ENCODE measurements at places on chromosomes 16 and 17.

GRCh38 chr17:81075307-81075706 is 40.4 kb downstream of the BAIAP2 start:
- DNase-seq, result no peak

- peak; percentile 35 for DNase-seq
Observed at GRCh38 chr16:22372882-22373661, 1.3 kb downstream of the CDR2 start.

DNA sequence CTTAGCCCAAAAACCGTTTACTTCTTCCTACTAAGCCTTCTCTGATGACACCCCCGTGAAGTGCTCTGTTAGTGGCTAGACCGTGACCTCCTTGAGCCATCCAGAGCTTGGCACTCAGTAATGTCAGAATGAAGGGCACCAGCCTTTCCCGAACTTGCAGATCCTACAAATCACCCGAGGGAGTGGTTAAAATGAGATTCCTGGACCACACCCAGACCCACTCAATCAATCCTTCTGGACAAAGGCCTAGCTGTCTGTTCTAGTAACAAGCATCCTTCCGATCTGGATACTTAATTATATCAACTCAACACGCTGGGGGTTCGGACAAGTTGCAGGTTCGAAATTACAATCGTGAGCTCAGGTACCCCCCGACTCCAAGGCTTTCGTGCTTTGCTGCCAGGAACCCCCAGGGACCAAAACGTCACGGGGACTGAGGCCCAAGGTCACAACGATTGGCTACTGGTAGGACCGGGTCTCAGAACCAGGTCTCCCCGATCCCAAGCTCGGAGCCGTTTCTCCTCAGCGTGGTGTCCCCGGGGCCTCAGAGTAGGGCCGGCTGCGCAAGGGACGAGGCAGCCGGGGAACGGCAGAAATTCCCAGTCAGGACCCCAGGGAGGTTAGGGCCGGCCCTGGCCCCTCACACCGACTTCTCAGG is 527 bp downstream of the CIAPIN1 start:
- DNase-seq, result peak; percentile 35

GRCh38 chr17:45785480-45786193 is 1.5 kb downstream of the CRHR1 start:
- no peak for DNase-seq

DNA sequence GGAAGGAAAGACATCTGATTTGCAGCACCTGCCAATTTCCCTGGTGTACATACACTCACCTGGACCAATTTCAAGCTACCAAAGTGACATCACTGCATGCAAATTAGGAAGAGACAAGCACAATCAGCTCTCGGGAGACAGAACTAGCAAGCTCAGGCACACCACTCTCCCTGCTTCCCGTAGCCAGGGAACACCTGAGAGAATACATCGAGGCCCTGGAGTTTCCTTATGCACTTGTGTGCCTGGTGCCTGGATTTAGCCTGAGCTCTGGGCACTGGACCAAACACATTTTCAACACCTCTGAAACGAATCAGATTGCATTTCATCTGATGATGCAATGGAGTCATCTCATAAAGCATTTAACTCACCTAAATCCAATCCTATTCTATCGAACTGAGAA is 110.5 kb downstream of the HS3ST2 start:
- DNase-seq, result no peak

DNA sequence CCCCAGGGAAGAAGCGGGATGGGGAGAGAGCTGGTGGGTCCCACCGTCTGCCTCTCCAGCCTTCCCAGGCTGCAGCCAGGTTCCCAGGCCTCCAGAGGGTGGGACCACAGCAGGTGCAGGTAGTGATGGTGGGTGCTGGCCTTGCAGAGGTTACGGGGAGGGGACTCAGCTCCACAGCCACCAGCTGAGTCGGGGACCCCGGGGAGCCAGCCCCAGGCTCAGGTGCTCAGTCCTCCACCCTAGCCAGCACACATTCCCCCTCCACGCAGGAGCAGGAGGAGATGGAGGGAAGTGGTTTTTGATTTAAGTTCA is 5.0 kb downstream of the TP53I13 start:
- no peak for DNase-seq

- peak; percentile 22 for DNase-seq
Observed at GRCh38 chr17:41695134-41695661, 6.5 kb downstream of the EIF1 start.

DNA sequence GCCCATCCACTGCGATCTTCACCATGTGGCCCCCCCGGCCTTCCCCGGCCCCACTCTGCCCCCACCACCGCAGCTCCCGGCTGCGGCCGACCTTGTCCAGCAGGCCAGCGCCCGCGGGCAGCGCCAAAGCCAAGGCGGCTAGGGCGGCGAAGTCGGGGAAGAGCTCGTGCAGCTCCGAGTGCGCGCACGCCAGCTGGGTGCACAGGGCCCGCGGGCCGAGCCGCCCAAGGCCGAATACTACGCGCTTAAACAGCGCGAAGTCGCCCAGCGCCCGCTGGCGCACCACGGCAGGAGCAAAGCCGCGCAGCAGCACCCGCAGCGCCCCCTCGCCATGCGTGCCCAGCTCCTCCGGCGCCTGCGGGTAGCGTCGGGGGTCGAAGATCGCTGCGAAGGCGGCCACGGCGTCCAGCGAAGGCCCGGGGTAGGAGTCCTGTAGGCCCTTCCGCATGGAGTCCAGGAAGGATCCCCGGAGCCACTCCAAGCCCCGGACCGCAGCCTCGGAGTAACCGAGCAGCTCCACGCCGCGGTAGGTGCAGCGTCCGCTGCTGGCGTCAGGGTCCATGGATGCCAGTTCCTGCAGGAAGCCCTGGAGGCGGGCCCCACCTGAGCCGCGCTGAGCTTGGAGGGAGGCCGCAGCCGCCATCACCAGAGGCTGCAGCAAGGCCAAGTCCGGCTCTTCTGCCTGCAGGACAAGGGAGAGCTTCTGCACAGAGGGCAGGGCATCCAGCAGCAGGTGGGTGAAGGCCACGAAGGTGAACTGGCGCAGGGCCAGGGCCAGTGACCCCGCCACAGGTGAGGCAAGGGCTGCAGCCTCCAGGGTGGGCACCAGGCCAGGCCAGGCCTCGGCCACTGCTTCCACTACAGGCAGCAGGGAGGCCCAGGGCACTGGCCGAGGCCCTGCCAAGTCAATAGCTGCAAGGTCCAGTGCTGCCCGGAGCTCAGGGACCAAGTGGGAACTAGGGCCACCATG is 10.3 kb downstream of the C17orf113 start:
- no peak for DNase-seq

- no peak for DNase-seq
Observed at GRCh38 chr17:77237232-77238008, 96.7 kb downstream of the SEC14L1 start.

DNA sequence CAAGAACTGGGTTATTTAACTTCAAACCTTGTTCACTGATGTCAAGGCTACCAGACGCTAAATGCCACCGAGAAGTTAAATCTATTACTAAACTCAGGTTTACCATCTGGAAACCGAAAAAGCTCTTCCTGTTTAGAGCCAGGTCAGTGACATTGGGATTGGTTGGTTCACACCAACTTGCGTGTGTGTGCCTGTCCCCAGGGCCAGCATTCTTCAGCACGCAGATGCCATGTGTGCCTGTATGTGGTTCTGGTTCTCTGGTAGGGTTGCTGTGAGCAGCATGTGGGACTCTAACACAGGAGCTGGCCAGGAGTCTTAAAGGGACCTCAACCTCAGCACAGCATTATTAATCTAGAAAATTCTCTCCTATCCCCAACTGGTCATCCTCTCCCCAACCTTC is 18.1 kb upstream of the TBX2 start:
- no peak for DNase-seq

- DNase-seq, result no peak
Observed at GRCh38 chr17:49581648-49581998, 6.0 kb downstream of the NXPH3 start.

GRCh38 chr16:74463888-74464287 is 42.6 kb upstream of the CLEC18B start:
- no peak for DNase-seq

DNA sequence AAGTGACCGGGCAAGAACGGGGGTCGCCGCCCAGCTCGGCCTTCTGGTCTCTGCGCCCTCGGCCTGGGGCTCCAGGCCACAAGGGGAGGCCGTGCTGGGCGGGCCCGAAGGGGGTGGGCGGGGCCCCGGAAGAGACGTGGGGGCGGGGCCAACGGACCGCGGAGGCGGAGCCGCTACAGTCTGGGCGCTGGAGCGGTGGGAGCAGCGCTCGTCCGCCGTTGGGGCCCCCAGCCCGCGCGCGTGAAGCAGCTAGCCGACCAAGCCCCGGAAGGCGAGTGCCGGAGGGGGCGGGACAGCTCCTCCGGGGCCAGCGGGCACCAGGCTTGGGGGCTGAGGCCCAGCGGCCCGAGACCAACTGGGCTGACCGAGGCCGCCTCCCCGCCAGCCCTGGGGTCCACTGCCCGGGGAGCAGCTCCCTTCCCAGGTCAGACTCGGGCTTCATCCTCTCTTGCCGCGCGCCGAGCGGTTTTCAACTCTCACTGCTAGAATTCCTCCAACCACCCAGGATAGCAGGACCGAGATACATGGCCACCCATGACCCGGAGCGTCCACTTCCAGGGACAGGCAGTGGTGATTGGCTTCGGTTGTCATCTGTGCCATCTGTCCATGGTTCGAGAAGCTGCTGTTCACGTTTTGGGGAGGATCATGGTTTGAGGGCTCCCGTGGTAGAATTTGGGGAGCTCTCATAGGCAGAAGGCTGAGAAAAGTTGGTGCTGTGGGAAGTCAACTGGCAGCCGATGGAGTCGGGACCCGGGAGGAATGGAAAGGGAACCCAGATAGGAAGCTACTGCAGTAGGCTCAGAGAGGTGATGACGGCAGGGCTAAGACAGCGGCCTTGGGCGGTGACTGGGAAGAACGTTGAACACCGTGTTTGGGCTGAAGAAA is 44.6 kb upstream of the LCMT1 start:
- DNase-seq, result peak; percentile 77

DNA sequence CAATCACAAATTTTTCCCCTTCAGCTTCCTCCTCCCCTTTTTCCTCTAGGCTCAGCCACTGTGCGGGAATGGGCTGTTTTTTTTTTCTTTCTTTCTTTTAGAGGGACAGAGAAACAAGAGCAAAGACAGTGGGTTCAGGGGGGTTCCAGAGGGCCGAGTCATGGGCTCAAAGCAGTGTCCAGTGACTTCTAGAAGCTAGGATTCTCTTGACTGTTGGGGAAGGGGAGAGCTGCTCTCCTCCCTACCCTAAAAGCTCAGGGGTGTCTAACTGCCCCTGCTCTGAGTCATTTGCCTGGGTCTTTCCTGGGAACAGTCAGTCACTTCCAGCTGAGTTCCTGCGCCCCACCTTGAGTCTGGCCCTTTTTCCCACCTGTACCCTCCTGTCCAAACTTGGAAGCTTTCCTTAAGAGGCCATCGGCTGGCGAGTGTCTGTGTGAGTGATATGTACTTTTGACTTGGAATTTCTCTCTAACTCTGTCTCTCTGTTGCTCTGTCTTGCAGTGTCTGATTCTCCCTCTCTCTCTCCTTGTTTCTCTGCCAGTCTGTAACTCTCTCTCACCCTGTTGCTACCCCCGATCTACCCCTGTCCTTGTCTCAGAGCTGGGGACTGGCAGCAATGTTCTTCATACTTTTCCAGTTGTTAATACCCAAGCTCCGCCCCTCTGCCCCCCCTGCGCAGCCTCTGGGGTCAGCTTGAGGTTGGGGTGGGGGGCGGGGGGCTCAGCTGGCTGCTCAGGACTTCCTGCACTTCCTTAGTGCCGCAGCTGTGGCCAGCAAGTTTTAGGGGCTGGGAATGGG is 2.4 kb downstream of the THRA start:
- peak; percentile 86 for DNase-seq

DNA sequence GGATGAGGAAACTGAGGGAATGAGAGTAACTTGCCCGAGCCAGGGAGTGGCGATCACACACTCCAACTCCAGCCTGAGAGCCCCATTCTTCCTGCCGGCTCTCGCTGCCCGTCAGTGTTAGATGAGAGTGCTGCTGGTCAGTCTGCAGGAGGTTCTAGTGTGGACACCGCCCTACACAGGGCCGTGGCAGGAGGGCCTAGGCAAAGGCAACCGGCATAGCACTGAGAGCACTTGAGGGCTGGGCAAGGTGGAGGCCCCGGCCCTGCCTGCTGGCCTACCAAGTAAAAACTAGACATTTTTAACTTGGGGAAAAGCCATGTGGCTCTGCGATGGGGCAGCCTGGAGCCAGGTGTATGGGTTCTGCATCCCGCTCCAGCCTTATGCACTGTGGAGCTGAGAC is 354.8 kb downstream of the SEC14L1 start:
- no peak for DNase-seq

Measured in EH (cell line).